Activated CD4-positive, alpha-beta T cell treated with anti-CD3 and anti-CD28 coated beads, Interleukin-2, amount 10 ng/mL, durations not matched to agents 24 days and 14 days (primary cell): ENCODE measurements at places on chromosomes 7 and 10.
A peak's percentile ranks its signal among the peaks of the same experiment; 100 is the strongest.

GRCh38 chr7:88490161-88490560 lies 183.5 kb upstream of the STEAP4 start:
- DNase-seq = no peak

DNA sequence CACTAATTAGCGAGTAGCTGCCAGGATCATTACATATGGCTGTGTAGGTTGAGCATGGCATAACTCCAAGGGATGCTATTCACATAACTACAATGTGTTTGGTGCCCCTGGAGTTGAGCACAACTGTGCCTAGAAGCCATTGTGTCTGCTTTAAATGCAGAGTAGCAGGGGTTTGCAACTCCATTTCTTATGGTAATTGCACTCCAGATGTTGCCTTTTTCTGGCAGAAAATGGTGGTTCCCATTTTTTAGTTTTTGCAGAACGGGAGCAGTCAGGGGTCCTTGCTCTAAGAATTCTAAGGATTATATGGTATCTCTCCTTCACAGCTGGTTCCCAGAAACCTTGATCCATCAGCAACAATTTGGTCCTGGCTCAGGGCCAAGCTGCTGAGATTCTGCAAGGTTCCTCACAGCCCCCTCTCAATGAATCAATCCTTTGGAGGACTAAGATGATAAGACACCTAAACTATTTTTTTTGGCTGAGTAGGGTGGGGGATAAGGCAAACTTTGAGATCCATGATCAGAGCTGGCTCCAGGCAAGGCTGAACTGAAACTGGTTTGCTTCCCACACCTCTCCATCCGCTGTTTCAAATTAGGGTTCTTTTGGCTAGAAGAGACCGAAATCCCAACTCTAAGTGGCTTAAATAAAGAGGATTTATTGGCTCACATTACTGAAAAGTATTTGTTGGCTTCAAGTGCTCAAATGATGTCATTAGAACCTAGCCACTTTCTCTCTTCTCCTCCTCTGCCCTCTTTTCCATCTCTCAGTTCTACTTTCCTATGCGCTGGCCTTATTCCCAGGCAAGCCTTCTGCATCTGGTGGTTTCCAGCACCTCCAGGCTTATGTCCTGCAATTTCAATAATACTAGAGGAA lies 97.5 kb upstream of the CCDC6 start:
- DNase-seq = no peak

DNA sequence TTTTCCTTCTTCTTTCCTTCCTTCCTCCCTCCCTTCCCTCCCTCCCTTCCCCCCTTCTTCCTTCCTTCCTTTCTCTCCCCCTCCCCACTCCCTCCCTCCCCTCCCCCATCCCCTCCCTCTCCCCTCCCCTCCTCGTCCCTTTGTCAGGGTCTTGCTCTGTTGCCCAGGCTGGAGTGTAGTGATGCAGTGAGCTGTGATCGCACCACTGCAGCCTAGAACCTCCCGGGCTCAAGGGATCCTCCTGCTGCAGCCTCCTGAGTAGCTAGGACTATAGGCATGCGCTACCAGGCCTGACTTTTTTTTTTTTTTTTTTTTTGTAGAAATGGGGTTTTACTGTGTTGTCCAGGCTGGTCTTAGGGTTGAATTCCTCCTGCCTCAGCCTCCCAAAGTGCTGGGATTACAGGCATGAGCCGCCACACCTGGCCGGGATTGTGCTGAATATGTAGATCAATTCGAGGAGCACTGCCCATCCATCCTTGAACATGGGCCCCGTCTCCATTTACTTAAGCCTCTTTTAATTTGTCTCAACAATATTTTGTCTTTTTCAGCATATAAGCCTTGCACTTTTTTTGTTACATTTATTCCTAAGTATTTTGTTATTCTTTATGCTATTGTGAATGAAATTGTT lies 23.4 kb downstream of the GRIFIN start:
- no peak for DNase-seq

GRCh38 chr7:50953303-50953702 lies 170.6 kb upstream of the GRB10 start:
- peak; percentile 21 for DNase-seq

DNA sequence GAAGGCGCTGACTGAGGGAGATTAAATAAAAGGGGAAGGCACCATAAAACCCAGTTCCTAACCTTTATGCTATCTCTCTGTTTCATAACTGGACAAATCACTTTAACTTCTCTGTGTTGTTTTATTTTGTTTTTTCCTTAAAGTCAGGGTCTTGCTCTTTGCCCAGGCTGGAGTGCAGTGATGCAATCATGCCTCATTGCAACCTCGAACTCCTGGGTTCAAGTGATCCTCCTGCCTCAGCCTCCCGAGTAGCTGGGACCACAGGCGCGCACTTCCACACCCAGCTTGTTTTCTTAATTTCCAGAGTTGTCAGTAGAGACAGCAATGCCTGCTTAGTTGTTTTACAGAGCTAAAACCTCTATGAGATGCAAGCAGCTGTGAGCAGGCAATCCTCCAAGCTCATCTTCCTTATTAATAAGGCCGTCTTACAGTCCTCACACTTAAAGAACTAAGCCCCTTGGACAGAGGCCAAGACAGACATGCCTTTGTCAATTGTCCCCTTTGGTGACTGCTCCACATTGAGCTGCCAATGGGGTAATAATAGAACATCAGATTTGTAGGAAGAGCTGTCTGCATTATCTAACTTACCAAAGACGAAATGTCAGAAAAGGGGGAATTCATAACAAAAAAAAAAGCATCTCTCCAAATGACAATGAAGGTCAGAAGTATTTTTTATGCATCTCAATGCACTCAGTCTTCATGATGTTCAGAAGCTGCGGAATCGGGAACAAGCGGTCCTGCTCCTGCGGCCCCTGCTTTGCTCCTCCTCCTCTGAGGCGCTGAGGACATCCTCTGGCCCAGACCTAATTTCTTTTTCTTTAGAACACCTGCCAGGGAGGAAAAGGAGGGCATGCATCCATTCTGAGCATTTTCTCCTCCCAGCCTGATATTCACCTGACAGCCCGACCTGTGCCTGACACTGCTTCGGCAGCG lies 62.7 kb upstream of the RNF32 start:
- no peak for DNase-seq

DNA sequence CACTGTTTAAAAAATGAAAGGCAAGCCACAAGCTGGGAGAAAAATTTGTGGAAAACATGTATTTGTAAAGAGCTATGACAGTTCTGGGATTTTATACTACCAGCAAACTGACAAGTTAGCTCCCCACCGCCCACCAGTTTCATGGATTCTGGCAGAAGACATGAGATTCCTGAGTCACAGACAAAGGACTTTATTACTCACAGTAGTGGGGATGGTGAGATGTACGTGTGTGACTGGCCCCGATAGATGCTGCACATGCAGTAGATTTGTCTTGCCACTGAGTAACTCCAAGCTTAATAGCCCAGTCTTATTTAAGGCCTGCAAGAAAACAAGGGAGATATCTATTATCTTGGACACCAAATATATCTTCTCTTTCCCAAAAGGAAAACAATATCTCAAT lies 281.7 kb downstream of the AHR start:
- DNase-seq = no peak

GRCh38 chr10:5547681-5547930 lies 22.8 kb downstream of the CALML3 start:
- no peak for DNase-seq

DNA sequence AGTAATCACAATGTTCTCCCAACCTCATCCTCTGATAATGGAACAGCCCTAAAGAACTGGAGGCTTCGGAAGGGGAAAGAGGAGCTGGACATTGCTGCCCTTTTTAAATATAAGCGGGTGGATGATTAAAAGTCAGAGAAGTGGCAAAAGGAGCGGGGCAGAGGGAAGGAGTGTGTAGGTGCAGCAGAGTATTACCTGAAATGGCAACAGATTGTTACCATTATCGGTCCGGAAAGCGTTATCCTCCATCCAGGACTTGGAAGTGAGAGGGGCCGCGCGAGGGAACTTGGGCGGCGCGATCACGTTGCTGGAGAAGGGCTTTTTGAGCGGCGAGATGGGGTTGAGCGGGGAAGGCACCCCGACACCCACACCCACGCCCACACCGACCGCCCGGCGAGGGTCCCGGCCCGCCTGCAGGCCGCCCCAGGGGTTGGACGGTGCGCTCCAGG lies 51.7 kb downstream of the CPEB3 start:
- DNase-seq = no peak

DNA sequence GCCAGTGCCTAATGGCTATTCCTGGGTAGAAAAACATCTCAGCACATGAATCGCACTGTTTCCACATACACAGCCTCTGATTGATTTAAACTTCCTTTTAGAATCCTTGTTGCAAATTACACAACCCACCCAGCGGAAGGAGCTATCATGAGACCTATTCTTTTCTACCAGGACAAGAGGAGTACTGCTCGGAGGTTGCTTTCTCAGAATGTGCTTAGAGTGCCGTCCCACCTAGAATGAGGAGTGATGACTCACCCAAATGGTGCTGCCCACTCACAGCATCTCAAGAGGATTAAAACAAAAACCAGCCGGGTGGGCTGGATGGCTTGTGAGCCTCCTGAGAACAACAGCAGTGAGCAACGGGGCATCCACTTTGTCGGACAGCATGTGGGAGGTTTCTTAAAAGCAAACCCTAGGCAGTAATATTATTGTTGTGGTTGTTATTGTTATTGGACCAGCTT lies 128.9 kb downstream of the DGKI start:
- DNase-seq = no peak

- DNase-seq = no peak
Measured at GRCh38 chr10:131824371-131825149, 76.2 kb upstream of the PPP2R2D start.

- no peak for DNase-seq
Measured at GRCh38 chr7:53656881-53657280, 621.4 kb downstream of the POM121L12 start.

DNA sequence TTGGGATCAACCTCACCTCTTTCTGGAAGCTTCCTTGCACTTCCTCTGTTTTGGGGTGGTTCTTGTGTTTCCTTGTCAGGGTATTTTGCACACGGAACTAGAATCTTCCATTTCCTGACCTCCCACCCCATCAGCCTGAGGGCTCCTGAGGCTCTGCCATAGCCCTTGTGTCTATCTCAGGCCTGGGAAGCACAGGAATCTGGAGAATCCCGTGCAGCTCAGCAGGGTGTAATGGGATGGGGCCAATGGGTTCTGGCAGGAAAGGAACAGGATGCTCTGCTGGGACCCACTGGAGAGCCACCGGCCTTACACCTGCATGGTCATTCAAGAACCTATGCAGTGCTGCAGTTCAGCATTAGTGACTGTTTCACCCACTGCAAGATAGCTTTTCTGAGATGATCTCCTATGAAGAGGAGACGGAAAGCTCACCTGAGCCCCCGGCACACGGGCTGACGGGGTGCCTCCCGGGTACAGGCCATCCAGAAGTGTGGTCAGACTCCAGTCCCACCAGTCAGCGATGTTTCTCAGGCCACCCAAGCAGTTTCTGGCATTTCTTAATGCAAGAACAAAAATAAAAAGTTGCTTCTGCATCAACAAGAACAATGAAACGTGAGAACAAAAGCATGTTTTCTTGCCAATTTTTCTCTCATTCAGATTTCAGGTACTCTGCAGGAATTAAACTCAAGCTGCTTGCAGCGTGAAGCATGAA lies 133.2 kb downstream of the PKD1L1 start:
- DNase-seq = no peak

- DNase-seq = no peak
Measured at GRCh38 chr10:77321838-77322237, 315.8 kb downstream of the KCNMA1 start.

DNA sequence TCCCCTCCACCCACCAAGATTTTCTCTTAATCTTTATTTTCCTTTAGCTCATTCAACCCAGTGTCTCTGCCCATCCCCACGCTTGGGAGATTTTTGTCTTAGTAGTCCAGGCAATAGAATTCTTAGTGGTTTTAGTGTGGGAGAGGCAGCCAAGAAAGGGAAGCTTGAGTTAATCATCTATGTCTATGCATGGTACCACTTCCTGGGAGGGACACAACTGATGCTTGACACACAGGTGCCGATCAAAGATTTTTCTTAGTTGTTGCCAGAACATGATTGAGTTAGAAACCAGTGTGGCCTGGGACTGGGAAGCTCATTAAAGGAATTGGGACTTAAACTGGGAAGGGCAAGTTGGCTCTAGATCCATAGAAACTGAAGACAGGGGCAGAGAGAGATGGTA lies 3.1 kb downstream of the STRA8 start:
- DNase-seq = no peak

- no peak for DNase-seq
Measured at GRCh38 chr7:39408906-39409305, 157.3 kb upstream of the YAE1 start.

DNA sequence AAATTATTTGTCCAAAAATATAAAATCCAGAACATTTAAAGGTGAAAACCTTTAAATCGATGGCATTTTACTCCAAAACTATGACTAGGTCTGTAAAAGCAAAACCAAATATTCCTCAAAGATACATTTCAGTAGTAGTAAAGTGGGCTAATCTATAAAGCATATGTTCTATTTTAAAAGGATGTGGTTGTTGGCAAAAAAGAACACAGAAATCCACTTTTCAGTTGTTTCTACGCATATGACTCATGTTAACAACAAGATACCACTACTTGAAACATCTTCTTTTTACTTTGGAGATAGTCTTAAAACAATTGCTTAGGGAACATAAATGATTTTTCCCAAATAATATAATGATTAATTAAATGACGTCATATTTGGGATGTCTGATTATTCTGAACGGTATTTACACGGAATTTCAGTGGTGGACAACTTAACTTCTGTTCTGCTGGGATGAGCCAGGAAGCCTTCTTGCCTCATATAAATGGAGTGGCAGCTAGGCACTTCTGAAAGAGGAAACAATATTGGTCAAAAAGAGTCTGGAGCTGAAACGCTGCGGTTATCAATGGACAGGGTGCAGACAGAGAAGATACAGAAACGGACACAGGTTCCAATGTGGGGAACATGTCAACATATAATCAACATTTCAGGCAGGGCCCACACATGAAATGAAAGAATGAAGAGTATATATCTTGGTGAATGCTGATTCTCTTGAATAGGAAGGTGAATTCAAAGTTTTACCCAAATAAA lies 78.5 kb downstream of the ETV1 start:
- DNase-seq = no peak

- no peak for DNase-seq
Measured at GRCh38 chr7:73521636-73522104, 423 bp downstream of the BAZ1B start.

DNA sequence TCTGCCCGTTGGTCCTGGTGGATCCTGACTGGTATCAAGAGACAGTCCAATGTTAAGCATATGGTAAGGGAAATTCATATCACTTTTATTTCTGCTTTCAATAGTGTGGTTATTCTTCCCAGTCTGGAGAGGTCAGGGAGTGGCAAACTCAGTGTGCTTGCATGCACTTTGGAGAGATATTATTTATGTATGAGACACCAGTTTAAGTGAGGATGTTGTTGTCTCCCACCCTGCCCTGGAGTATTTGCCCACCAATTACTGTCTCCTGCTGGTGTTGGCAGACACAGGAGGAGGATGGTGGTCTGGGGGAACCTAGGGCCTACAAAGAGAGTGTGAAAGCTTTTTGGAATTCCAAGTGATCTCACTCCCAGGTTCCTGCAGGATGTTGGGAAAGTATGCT lies 59.7 kb downstream of the OR13A1 start:
- DNase-seq = peak; percentile 41

DNA sequence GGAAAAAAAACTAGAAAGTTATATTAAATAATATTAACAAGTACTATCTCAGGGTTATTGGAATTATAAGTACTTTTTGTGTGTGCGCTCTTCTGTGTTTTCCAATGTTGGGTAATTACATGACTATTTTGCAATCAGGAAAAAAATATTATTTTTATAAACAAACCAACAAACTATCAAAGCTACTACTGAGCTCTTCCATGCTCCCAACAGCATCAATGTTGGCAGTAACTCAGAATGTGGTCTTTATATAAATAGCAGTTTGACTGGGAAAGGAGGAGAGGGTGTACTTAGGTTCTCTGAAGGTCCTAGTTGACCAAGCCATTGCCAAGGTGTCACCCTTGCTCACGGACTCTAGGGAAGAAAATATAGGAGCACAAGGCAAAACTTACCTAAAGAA lies 15.0 kb downstream of the MTERF1 start:
- no peak for DNase-seq
